ENCODE measurements at places on chromosomes 12 and 14.

- peak; percentile 31 for DNase-seq
Measured at GRCh38 chr12:111174251-111174960, 194.5 kb downstream of the PHETA1 start.

GRCh38 chr12:112362310-112362709 lies 19.9 kb downstream of the HECTD4 start:
- DNase-seq: no peak

DNA sequence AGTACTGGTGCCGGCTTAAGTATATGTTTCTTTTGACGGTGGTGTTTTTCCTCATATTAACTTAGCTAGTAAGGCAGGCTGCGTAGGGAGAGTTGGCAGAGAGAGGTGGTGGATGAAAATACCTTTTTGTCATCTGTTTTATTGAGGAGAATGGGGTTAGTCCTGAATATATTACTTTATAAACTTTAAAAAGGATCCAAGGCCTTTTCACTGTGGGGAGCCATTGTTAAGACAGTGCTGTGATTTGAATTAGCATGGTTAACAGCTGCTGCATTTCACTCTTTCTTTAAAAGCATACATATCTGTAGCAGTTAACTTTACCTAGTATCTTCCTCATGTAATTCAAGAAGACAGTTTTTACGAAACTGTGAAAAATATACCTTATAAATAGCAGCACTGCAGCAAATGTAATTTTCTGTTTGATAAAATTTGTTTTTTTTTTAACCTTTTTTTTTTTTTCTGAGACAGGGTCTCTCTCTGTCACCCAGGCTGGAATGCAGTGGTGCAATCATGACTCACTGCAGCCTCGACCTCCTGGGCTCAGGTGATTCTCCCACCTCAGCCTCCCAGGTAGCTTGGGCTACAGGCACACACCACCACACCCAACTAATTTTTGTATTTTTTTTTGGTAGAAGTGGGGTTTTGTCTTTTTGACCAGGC lies 57.1 kb downstream of the AEBP2 start:
- DNase-seq: no peak

DNA sequence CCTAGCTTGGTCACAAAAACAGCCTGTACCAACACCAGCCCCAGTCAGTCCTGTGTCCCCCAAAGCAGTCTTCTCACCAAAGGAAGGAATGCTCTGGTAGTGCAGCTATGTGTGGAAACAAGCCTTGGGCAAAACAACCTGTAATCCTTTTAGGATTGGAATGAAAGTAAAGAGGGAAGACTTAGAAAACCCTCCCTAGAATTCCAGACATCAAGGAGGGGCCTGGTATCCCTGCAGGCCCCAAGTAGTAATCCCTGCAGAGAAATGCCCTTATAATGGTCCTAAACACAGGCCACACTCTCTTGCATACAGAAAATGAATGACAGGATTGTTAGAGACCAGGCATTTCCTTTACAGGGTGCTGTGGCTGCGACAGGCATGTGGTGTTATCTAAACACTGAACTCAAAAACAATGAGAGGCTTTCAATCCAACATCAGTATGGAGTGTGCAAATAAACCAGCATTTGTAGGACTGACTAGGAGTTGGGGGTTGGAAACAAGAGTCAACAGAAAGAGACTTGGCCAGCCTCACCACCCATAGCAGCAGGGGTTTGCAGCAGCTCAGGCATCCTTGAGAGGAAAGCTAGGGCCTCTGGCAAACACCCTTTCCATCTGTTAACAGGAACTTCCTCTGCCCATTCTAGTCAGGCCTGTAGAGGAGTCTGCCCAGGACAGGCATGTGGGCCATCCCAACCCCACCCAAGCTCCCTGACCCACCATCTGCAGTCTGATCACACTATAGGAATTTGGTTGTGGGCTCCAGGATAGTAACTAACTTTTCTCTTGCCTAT lies 59.1 kb downstream of the DCAF5 start:
- DNase-seq: peak; percentile 14

DNA sequence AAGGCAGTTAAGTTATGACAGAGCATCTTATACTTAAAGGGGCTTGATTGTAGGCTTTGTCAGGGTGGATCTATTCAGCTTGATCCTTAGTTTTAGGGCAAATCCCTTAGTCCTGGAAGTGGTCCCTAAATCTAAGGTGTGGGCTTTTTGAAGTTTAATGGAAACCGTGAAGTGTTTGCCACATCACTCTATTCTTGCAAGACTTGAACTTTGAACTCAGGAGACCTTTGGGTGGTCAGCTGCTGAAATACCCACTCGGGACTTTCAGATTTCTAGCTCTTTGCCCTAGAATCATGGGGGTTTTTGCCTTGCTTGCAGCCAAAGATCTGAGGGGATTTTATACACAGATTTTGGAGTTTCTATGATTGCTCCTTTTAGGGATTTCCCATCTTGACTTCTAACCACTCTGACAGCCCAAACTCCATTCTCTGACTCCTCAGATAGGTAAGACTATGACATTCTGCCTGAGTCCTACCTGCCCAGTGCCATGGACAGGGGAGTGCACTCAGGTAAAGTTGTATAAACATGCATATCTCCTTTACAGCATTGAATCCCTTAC lies 39.9 kb downstream of the SNAPC1 start:
- DNase-seq: no peak

- DNase-seq: no peak
Measured at GRCh38 chr14:83395321-83395720, 1861.7 kb upstream of the SEL1L start.

GRCh38 chr14:74502236-74503019 lies 8.9 kb downstream of the ISCA2 start:
- DNase-seq: no peak

GRCh38 chr12:122366685-122367475 lies 55.6 kb downstream of the CLIP1 start:
- DNase-seq: no peak

GRCh38 chr14:55279384-55279783 lies 8.2 kb downstream of the FBXO34 start:
- DNase-seq: no peak

- peak; percentile 55 for DNase-seq
Measured at GRCh38 chr14:70018713-70019211, 139.5 kb downstream of the SMOC1 start.

DNA sequence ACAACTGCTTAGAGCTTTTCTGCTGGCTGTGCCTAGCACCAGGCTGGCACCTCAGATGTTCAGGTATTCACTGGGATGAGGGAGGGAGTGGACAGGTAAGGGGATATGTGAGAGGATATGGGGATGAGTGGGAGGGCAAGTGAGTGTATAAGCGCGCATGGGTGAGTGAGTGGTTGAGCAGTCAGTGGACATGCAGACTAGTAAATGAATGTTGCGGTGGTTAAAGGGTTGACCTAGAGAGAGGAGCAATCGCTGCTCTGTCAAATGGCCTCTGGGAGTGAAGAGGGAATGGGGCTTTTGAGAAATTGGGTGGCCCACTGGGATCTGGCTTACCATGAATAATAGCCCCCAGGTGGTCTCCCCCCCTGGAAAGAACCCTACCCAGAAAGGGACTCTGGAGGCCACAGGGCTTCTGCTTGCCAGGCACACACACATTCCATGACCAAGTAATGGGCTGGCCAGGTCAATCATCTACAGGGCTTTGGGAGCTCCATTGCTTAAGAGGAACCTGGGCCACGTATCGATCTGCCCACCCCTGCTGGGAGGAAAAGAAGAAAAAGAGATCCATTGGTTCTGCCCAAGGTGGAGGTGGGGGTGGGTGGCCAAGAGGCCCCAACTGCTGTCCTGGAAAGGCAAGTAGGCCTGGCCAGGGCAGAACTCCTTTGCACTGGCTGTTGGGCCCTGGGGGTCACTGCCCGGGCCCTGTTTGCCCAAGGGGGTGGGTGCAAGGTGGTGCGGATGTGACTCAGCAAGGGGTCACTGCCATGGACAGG lies 30.8 kb upstream of the ZFP36L1 start:
- no peak for DNase-seq

DNA sequence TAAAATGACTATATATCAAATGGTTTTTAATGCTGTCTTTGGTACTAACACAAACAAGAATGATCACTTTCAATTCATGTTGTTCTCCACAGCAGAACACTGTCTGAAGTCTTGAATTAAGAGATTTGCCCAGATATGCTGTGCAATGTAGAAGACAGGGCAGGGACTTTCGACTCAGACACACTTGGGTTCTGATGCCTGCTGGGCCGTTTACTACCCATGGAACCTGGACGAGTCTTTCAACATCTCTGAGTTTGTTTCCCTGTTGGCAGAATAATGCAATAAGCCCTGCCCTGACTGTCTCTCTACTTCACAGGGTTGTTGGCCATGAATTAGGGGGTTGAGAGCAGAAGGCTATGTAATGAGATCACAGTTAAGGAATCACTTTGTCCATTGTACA lies 162.6 kb upstream of the TMPO start:
- DNase-seq: no peak

- no peak for DNase-seq
Measured at GRCh38 chr12:121086781-121087295, 45.8 kb upstream of the P2RX7 start.

- DNase-seq: no peak
Measured at GRCh38 chr14:85483037-85483436, 46.9 kb upstream of the FLRT2 start.

GRCh38 chr14:44162197-44162596 lies 344.9 kb downstream of the FSCB start:
- no peak for DNase-seq

DNA sequence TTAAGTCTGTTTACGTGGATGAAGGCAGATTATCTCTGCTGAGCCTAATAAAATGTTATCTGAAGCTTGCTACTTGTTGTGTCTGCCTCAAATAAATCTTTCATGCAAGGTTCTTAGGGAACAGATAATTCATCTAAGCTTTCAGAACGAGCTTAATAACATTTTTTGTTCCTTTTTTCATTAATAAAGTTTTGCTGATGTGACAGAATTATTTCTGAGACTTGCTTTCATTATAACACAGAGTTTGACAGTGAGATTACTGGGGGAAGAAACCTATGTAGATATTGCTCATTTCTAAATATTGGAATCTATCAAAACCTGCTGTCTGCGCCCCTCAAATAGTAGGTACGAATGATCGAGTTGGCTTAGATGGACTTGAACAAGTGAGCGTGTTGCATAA lies 948.7 kb upstream of the SEL1L start:
- no peak for DNase-seq

DNA sequence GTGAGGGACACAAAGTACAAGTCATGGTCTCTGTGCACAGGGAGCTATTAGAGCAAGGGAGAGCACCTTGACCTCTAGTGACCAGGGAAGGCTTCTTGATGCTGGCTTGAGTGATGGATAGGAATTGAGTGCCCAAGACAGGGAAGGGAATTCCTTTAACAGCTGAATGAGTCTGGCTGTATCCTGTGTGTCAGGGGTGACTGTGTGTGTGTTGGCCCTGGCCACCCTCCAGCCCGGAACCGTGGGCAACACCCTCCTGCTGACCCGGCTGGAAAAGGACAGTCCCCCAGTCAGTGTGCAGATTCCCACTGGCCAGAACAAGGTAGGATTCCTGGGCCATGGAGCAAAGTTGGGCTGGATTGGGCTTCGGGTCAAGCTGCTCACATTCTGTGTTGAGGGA lies 5.5 kb upstream of the PFDN5 start:
- no peak for DNase-seq

GRCh38 chr14:71574976-71575375 lies 357.3 kb upstream of the RGS6 start:
- DNase-seq: no peak

DNA sequence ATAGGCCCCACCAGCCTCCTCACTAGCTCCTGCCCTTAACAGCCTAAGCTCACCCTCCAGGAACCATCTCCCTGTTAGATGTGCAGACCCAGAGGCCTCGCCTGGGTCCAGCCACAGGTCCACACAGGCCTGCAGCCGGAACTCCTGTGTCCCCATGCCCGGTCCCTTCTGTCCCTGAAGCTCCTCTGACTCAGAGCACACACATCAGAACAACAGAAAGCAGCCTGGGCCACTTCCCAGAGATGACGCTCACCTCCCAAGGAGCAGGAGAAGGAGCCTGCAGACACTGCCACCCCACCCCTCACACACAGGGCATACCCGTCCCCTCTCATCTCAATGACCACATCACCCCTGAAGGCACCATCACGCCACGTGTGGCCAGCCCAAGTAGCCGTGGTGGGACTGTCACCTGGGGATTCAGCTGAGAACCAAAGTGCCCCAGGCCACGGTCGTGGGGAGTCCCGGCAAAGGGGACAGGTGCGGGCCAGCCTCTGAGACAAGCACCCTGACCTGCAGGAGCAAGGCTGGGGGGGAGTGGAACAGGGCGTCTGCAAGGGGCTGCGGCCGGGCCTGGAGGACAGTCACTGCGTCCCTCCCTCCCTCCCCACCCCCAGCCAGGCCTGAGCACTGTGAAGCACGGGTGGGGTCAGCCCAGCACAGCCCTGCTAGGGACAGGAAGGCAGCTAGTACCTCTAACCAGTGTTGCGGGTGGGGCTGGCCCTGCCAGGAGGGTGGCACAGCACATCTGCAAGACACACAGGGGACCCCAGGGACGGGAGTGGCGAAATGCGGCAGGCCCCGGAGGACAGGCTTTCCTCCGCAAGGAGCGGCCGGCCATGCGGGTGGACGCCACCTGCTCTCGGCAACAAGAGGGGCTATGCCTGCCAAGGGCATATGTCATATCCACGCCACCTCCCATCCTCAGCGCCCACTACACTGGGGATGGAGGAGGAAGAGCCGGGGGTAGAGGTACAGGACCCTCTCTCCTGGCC lies 5.5 kb downstream of the AKT1 start:
- no peak for DNase-seq

DNA sequence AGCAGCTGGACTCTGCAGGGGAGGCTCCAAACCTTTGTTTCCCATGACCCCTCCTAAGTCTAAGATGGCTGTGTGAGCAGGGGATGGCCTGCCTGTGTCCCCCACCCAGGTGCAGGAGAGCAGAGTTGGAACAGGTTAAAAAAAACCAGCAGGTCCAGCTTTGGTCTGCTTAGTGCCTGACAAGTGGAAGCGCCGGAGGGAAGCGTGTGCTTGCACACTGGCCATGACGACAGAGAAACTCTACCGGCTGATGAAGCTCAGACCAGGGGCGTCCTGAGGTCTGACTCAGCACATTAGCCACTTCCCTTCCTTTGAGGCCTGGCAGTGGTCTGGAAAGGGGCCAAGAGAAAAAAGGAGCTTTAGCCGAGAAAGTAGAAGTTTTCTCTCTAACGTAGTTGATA lies 280.1 kb downstream of the VRK1 start:
- peak; percentile 75 for DNase-seq

DNA sequence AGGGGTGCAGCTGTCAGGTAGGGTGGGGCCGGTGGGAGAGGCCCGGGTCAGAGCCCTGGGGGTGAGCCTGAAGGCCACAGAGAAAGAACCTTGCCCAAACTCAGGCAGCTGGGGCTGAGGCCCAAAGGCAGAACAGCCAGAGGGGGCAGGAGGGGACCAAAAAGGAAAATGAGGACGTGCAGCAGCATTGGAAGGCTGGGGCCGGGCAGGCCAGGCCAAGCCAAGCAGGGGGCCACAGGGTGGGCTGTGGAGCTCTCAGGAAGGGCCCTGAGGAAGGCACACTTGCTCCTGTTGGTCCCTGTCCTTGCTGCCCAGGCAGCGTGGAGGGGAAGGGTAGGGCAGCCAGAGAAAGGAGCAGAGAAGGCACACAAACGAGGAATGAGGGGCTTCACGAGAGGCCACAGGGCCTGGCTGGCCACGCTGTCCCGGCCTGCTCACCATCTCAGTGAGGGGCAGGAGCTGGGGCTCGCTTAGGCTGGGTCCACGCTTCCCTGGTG lies 10.5 kb downstream of the MMP14 start:
- no peak for DNase-seq

All from GDM1 (cell line).